ENCODE measurements at places on chromosomes 12 and 14.

GRCh38 chr12:108717243-108717642 is 14.1 kb downstream of the CORO1C start:
- no peak for DNase-seq

- DNase-seq = no peak
Measured at GRCh38 chr14:36506732-36507614, 13.1 kb downstream of the NKX2-1 start.

- DNase-seq = no peak
Measured at GRCh38 chr12:124002021-124002644, 29.1 kb downstream of the ZNF664 start.

DNA sequence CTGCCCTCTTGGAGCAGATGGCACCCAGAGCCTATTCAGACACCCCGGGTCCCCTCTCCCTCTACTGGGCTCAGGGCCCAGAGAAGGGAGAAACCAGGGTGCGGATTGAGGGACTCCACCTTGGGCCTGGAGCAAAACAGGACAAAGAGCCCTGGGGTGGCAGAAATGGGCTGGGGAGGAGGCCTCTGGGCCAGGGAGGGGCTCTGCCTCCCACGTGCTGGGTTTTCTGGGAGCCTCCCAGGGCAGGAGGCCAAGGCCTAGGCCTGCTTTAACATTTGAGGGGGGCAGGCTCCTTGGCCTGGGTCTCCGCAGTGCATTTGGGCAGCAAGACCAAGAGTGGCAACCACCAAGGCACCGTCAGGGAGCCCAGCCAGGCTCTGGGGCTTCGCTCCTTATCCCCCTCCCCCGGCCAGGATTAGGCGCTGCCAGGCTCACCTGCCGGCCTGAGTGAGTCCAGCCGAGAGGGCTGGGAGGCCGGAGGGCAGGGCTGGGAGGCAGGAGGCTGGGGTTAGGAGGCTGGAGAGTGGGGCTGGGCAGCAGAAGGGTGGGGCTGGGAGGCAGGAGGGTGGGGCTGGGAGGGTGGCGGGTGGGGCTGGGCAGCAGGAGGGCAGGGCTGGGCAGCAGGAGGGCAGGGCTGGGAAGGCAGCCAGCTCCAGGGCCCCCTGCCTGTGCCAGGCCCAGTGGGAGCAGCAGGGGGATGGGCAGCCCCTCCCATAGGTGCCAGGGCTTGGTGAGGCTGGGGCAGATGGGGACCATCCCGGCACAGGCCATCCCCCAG is 101.8 kb upstream of the EIF5 start:
- DNase-seq = no peak

DNA sequence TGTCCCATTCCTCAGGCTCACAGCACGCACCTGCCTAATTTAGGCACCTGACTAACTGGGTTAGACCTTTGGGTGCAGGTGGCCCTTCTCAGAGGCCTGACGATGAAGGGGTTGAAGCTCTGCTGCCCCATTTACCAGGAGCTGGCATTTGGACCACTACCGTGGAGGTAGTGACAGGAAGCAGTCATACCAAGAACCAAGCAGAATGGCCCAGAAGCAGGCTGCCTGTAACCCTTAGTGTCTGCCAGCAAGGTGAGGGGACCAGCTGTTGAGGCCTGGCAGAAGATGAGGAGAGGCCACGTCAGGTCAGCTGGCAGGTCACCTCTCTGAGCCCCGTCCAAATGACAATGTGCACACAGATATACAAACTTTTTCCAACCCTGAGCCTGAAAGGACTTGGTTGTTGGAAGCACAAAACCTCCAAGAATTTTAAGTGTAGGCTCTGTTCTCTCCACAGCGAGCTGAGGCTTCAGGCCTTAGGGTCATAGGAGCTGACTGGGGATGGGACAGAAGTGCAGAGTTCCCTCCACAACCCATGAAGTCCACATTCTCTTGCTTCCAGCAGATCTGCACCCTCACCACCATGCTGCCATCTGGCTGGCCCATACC is 23.1 kb downstream of the VASH1 start:
- DNase-seq = no peak

DNA sequence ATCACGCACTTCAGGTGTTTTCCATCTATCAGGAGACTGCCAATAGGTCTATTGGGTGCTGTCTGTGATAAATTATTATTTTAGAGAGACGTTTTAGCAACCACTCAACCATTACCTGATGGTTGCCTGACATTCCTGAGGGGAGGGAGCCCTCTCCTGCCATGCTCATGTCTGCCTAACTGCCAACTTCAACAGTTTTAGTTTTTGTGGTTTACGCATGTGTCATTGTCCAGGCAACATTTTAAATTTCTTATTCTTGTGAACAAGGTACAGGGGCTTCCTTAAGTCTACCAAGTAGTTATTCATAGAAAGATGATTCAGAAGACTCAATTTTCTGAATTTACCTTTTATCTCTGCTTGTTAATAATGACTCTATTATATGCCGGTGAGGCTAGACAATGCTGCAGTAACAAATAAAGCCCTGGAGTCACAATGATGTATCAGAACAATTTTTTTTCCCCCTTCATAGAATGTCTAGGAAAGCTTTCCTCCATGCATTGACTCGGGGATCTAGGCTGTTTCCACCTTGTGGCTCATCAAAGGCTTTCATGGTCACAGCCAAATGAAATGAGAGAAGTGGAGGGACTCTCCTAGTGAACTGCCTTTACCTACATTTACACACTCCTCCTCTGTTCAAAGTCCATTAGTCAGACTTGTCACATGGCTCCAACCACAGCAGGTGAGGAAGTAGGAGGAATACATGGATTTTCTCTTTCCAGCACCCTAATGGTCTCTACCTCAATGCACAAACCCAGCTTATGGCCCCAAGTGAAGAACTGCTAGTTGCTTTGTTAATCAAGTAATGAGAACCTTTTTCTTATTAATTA is 225.8 kb downstream of the CRADD start:
- no peak for DNase-seq

All from GM12892 (cell line).